Left kidney (tissue), 8 donors: ENCODE measurements at places on chromosomes 12 and 14. TPM values are rescaled to one million over a fixed set of nuclear protein-coding genes. Genes with fewer than 3 reads are reported as not detected.

DNA sequence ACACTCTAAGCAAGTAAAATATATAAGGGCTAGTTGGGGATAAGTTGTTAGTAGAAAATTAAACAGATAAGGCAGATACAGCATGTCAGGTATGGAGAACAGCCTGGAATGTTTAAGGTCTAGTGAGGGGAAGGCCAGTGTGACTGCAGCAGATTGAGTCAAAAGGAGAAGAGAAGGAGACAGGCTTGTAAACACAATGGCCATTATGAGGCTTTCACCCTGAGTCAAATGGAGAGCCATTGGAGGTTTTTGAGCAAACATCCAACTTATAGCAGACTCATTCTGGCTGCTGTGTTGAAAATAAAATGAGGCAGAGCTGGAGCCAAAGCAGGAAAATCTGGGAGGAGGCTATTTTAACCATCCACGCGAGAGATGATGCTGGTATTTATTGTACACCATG lies 142.0 kb downstream of the DUSP6 start:
- no peak for DNase-seq

DNA sequence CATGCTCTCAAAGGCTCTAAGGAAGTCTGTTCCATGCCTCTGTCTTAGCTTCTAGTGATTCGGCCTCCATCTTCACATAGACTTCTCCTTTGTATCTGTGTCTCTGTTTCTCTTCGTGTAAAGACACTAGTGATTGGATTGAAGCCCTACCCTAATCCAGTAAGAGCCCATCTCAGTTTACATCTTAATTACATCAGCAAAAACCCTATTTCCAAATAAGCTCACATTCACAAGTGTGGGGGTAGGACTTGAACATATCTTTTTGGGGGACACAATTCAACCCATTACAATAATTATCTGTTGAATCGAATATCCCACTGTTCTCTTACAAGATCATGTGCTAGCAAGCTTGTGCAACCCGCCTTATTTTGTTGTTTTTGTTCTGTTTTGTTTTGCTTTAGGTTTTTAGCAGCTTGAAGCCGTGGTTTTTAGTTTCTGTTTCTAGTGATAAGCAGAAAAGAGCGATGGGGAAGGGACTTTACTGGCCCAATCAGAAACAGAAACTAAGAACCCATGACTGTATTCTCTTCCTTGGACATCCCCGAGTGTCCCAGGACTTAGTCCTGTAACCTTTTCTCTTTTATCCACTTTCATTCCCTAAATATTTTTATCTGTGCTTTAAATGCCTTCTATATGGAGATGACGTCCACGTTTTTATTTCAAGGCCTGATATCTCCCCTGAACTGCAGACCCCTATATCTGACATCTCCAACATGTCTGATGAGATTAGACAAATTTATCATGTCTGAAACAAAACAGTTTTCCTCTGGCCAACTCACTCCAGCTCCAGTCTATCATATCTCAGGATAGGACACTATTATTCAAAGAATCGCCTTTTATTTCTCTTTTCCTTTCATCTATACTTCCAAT lies 353.0 kb downstream of the CCDC91 start:
- no peak for DNase-seq

- no peak for DNase-seq
Observed at GRCh38 chr14:52080808-52081755, 12.2 kb upstream of the NID2 start.

GRCh38 chr14:100294213-100294962 lies 11.9 kb downstream of the SLC25A29 start:
- no peak for DNase-seq

GRCh38 chr14:92276074-92276473 lies 46.9 kb upstream of the SLC24A4 start:
- DNase-seq = no peak

DNA sequence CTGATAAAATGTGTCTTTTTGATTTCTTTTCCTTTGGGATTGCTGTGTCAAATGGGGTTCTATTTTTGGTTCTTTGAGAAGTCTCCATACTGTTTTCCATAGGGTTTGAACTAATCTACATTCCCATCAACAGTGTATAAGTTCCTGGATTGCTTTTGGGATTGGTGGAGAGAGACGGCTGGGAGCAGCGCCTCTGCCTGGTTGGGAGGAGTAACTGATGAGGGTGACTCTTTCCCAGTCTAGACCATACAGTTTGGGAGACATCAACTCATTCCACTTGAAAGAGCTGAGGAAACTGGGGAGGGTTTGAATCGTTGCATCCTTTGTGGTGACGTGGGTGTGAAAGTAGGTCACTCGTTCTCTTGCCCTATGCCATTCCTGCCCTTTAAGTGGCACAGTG lies 42.3 kb upstream of the KCNA1 start:
- DNase-seq = no peak

GYS2 gene
- 0.17 TPM for polyA plus RNA-seq

- no peak for DNase-seq
Observed at GRCh38 chr14:69696633-69697557, 70.0 kb upstream of the SRSF5 start.

OR6C2 gene
- not detected for polyA plus RNA-seq

- no peak for DNase-seq
Observed at GRCh38 chr12:42932936-42933335, 343.4 kb upstream of the PRICKLE1 start.

- DNase-seq = no peak
Observed at GRCh38 chr12:100862676-100863075, 68.1 kb downstream of the ANO4 start.

OR9K2 gene
- polyA plus RNA-seq = not detected

DNA sequence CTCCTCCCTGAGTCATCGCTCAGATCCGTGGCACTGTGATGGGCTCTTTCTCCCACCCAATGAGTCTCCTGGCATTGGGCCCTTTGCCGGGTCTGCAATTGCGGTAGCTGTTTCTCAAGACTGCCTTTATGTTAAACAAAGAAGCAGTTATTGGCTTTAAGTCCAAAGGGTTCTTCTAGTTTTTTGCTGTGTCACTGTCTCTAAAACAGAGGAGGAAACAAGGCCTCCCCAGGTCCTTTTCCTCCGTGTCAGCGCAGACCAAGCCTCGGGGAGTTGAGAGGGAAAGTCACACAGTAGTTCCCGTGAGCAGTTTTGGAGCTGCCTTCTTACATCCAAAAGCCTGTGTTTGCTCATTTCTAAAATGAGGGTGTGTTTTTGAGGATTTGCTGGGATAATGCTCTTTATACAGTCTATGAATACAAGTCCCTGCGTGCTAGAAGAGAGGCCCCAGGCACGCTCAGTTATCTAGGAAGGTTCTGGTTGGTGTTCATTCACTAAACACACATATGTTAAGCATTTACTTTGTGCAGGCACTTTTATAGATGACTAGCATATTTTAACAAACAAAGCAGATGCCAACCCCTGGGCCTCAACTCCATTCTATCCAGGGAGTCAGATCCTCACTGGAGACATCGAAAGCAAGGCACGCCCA lies 126.0 kb upstream of the PZP start:
- no peak for DNase-seq

MGST1 gene
- polyA plus RNA-seq = 29.8 TPM

DNA sequence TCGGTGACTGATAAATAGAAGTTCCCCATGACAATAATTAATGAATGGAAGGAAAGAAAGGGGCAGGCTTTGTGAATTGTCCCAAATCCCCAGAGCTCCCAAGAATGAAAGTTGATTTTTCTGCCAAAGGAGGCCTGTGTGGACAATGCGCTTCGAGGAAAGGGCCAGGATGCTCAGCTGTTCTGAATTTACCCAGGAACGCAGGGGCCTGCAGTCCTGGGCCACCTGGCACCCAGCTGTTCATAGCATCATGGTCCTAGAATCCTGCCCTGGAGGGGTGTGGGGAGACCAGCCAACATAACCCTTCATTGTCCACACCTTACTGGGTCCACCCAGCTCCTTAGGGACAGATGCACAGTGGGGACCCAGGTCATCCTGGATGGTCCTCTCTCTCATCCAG lies 587.5 kb downstream of the BCL11B start:
- no peak for DNase-seq

TSPAN11 gene
- polyA plus RNA-seq = 5.3 TPM

HOXC9 gene
- 25.2 TPM for polyA plus RNA-seq

GRCh38 chr12:9699269-9699897 lies 29.9 kb downstream of the CLEC2D start:
- DNase-seq = no peak

DNA sequence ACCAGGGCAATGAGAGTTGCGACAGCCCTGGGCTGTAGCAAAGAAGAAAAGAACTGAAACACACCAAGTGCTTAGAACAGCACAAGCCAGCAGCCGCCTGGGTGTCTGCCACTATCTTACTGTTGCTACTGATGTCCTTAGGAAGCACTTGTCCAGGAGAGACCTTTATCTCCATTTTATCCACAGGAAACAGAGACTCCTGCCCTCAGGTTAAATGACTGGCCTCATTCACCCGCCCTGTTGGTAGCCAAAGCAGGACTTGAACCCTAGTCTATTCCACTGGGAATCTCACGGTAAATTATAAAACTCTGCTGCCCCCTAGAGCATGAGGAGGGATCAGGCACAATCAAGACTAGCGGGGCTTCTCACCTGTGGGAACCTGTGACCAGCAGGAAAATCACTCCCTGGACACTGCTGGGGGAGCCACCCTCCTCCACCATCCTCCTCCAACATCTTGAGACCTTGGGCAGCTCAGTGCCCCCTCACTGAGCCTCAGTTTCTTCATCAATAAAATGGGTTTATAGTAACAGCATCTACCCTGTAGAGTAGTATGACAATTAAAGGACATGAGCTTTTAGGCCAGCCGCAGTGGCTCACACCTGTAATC lies 20.5 kb upstream of the TESC start:
- DNase-seq = no peak
